ENCODE measurements at places on chromosomes 16 and 17.

DNA sequence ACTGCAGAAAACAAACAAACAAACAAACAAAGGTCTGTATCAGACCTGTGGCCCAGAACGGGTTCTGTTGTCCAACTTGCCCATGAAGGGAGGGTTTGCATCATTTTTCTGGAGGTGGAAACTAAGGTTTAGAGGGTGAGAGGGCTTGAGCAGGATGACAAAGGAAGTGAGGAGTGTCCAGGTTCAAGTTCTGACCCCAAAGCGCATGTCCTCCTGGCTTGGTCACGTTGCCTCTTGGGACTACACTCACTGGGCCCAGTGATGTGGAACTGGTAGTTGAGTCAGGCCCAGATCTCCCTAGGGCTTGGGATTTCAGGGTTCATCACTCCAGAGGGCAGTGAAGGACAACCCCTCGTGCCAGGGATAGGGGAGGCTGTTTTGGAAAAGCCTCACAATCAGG lies 1.8 kb downstream of the SREBF1 start:
- no peak for DNase-seq

DNA sequence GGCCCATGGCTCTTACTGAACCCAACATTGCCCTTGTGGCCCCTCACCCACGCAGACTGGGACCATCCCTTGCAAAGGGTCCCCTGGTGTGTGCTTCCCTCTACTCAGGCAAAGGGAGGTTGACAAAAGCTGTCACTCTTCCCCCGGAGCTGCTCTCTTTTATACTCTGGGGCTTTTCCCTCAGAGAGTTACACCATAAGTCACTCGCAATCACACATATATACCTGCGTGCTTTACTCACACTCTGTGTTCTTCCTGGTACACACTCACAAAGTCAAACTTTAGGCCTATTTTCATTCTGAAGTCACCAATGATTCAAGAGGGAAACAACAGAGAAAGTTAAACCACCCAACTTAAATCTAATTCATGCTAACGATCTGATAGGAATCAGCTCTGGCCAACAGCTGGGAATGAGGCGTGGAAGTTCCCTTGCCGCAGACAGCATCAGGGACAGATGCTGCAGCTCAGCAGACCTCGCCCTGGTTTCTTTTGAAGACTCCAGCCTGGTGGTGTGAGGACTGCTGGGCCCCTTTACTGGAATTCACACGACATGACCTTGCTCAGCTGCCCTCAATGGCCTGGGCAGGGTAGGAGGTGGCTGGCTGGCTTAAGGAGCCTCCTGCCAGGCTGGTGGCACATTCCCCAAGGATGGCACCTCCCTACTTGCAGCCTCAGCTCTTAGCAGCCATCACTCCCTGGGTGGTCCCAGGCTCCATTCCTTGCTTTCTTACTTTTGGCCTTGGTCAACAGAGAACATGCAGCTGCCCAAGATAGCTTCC lies 27.3 kb downstream of the HIC1 start:
- no peak for DNase-seq

DNA sequence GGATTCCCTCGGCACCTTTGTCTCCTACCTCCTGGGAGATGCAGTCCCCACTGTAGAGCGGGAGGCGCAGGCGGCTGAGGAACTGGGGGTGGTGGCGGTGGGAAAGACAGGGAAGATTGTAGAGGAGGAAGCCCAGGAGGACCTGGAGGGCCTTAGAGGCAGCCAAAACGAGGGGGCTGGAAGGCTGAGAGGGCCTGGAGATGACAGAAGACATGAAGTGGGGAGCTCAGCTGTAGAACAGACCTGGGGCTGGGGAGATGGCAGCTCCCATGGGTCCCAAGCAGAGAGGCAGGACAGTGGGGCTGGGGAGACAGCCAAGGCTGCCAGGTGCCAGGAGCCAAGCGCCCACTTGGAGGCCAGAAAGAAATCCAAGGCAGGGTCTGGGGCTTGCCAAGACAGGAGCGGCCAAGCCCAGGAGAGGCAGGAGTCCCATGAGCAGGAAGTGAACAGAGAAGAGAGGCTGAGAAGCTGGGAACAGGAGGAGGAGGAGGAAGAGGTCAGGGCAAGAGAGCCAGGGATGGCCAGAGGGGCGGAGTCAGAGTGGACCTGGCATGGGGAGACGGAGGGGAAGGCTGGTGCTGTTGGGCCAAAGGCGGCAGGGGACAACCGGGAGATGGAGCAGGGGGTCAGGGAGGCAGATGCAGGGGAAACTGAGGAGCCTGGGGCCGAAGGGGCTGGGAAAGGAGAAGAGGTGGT lies 803 bp downstream of the APOBR start:
- DNase-seq, result no peak

GRCh38 chr17:83124871-83125514 lies 45.6 kb downstream of the METRNL start:
- no peak for DNase-seq

- no peak for DNase-seq
Observed at GRCh38 chr16:85425074-85425662, 188.0 kb upstream of the GSE1 start.

- DNase-seq, result no peak
Observed at GRCh38 chr17:60188759-60189158, 39.0 kb downstream of the CA4 start.

GRCh38 chr17:80279895-80280294 lies 19.2 kb downstream of the RNF213 start:
- no peak for DNase-seq

- no peak for DNase-seq
Observed at GRCh38 chr17:72715906-72716572, 376.4 kb downstream of the SLC39A11 start.

- no peak for DNase-seq
Observed at GRCh38 chr16:65831903-65832666, 534.4 kb upstream of the CDH5 start.

DNA sequence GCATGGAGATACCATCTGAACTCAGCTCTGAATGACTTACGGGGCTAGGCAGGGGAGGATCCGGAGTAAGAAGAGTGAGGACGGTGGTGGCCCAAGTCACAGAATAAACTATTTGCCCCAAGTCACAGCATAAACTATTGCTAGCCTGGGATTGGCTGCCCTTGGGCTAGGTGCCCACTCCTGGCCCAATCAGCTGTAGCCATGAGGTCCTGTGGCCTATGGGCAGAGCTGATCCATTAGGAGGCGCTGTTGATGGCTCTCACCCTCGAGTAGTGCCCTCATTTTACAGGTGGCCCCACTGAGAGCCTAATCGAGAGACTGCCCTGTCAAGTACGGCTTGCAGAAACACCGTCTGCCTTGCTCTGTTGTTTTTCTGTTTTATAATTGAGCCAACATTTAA lies 62.3 kb upstream of the ZNF423 start:
- DNase-seq, result no peak

DNA sequence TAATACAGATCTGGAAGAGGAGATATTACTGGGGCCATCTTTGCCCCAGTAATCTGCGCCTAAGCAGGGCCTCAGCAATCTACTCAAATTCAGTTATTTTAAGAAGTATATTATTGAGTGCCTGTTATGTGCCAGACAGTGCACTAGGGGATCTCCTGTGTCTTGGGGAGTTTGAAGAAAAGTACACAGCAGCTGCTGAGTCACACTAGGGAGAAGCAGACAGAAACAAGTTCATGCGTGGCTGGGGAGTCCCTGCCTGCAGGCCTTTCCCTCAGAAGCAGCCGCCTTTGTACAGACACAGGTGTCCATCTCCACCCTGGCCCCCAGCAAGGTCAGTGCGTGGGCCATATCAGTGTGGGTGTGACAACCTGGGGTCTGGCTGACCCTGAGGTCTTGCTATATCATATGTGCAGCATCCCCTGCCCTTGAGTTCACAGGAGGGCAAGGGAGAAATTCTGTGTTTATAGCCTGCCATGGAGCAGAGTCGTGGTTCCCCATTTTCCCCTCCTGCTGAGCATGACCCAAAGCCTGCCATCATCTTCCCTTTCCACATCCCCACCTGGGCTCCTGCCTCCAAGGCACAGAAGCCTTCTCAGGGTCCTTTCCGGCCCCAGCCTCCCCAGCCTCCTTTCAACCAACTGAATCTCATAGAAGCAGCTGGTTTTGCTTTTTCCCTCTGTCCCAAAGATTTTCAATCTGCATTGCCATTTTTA lies 229.9 kb upstream of the SDK2 start:
- DNase-seq, result no peak

DNA sequence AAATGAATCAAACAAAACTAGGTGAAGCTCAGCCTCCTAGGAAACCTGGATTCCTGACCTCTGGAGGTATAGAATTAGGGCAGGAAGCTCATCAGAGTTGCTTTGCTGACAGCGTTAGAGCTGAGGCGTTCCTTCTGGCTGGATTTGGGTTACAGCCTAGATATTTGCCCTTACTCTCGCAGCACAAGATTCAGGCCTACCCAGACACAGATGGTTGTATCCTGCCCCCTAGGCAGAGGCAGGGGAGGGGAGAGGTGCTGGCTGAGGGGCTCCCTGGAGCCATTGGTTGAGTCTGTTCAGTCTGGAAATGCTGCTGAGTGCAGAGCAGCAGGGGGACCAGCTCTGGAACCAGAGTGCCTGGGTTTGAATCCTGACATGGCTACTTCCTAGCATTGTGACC lies 78.4 kb downstream of the MPRIP start:
- no peak for DNase-seq

- DNase-seq, result no peak
Observed at GRCh38 chr16:86393907-86394626, 116.3 kb upstream of the FOXF1 start.

- no peak for DNase-seq
Observed at GRCh38 chr16:53156516-53156915, 101.7 kb downstream of the CHD9 start.

GRCh38 chr17:73262676-73263642 lies 1.3 kb upstream of the CPSF4L start:
- no peak for DNase-seq

DNA sequence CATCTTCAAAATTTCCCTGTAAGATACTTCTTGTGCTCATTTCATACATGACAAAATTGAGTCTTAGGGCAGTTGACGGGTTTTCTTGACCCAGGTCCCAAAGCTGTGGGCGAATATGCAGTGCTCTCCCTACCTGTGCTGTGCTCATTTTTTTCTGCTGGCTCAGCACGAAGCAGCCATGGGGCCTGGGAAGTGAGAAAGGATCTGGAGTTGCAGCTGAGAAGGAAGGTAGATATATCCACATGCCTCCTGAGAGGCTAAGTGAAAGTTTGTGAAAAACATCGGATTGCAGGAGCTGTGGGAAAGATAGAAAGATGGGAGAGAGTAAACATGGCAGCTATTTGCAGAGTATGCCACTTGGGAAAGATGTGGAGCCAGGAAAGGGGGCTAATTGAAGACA lies 42.9 kb upstream of the MON1B start:
- DNase-seq, result no peak

DNA sequence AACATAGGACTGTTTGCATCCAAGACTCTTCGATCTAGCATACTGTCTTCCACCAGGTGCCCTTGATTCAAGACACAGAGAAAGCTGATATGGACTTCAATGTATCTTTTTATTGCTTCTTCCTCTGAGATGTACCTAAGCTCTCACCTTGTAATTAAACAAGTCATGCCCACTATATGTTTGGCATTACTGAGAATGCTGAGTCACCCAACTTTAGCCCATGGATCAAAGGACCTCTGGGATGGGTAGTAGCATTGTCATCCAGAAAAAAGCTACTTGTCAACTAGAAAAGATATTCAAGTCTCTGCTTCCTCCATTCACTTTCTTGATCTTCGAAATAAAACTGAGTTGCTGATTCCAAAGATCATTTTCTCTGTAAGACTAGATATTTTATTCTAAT lies 37.8 kb downstream of the CDH8 start:
- DNase-seq, result no peak

DNA sequence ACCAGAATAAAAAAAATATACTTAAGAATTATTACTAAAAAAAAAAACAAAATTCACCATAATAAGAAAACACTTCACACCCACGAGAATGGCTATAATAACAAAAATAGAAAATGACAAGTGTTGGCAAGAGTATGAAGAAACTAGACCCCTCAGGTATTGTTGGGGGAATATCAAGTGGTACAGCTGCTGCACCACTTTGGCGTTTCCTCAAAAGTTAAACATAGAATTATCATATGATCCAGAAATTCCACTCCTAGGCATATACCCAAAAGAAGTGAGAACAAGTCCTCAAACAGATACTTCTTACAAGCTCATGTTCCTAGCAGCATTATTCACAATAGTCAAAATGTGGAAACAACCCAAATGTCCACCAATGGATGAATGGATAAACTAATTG lies 26.3 kb downstream of the AMFR start:
- no peak for DNase-seq

DNA sequence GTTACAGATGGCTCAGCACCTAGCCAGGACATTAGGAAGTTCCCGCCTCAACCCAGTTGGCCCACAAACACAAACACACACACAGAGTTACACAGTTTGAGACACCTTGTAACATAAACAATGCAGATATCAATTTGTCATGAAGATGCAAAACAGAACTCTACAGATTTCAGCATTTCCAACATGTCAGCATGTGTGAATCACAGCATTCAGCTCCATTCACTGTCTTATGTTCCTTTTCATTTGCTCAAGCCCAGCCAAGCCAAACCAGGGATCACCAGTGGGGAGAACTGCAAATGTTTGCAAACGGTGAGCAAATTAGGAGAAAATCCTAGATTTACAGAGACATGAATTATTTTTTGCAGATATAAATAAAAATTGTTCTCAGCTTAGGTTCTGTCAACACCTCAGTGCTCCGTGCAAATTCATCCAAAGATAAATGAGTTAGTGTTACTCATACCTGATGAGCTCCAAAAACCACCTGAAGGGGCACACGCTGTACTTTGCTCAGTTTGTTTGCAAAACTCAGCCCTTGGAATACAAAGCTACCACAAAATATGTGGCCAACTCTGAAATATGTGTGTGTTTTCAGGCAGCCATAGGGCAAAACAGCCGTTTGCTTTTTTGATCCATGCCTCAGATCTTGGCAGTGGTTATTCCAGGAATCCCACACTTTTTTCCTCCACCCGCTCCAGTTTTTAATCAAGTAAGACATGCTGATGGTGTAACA lies 16.3 kb upstream of the COX10 start:
- no peak for DNase-seq

- no peak for DNase-seq
Observed at GRCh38 chr16:72508191-72508590, 336.2 kb upstream of the PMFBP1 start.

DNA sequence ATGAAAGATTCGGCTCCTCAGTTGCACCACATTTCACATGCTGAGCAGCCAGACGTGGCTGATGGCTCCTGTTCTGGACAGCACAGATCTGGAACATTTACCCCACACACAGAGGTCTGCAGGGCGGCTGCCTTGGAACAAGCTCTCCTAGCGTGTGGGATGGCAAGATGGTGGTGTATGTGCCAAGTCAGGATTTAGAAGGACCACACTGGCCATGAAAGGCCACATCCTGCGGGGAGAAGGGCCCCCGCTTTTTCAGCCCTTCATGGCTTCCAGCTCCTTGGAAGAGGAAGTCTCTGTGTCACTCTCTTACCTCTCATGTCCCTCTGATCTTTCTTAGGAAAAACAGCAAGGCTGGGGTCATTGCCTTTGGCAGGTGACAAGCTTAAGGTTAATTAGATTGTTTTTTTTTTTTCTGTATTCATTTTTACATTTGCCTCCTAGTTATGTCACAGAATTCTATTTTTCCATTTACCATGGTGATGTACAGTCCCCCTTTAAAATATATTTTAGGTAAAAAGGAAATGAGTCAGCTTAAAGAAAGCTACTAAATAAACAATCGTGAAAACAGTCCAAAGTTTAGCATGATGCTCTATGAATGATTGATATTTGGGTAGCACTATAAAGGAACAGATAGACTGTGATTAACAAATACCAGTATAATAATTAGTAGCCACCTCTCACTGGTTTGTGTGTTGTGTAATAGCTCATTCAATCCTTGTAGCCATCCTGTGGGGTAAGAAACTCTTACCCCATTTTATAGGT lies 396.6 kb downstream of the CPPED1 start:
- DNase-seq, result no peak

GRCh38 chr16:75139498-75139897 lies 8.8 kb upstream of the ZFP1 start:
- DNase-seq, result no peak

- DNase-seq, result no peak
Observed at GRCh38 chr17:6554871-6555330, 1.5 kb downstream of the PITPNM3 start.
